NCI-H748 treated with DMSO at 0.1 percent for 48 hours (cell line): ENCODE measurements at places on chromosomes 5 and 9.

- no peak for DNase-seq
These were observed 67.5 kb downstream of the ZCCHC7 start for GRCh38 chr9:37187713-37188439.

DNA sequence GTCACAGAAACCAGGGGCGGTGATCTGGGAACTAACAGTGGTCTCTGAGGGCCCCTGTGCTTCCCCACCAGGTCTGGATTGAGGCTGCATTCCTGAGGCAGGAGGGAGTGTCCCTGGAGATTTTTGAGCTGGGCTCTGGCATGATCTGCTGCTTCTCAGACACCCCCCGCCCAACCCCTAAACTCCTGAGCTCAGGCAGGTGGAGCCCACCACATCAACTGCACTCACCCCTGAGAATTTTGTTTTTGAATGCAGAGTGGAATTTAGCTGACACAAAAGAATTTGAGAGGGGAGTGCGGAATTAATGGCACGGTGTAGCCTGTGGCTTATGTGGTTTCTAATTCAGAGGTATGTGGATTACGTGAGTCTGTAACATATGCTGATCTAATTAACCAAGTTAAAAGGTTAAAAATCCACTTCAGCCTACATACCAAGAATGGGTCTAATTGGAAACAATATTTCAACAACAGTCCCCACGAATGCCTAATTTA, 23.9 kb upstream of the CTSL start:
- DNase-seq, result no peak

DNA sequence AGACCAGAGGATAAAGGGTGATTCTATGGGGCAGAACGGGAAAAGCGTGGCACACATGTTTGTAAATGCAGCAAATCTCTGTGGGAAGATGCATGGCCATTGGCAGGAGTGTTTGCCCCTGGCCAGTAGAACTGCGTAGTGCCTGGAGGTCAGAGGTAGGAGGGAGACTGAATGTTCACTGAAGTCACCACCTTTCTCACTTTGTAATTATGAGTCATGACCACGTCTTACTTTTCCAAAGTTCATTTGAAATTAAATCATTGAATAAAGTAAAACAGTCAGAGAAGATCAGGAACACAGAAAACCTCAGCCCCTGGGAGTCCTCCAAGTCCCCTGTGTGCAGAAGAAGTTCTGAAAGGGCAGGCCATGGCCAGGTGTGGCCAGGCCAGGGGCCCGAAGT, 4.6 kb downstream of the PTGES start:
- no peak for DNase-seq

- no peak for DNase-seq
These were observed 181.7 kb upstream of the TLX3 start for GRCh38 chr5:171127314-171127713.

DNA sequence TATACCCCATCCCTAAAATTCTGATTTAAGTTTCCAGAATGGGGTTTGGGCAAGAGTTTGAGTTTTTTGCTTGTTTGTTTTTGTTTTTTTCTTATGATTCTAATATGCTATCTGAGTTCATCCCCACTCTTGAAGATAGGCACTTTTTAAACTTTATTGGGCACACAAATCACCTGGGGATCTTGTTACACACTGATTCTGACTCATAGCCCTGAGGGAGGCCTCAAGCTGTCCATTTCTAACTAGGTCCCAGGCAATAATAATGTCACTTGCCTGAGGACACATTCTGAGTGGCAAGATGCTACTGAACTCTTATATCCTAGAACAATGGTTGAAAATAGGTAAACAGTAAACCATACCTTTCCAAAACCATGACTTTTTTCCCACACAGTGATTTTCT, 22.8 kb upstream of the ABLIM3 start:
- no peak for DNase-seq

DNA sequence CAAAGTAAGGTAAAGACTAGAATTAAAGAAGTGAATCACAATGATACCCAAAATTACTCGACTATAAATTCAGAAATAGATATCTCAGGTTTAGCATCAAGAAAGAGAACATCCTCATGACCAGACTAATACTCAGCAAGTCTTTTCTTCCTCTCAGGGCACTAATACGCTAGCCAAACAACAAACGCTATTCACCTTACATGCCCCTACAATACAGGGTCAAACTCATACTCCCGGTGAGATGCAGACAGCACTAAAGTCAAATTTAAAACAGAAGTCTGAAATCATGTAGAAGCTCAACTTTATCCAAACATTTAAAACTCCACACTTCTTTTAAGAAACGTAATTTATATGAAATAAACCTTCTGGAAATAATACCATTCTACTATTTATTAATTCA, 5.6 kb downstream of the PFDN1 start:
- DNase-seq, result no peak
